Activated CD4-positive, alpha-beta T cell treated with anti-CD3 and anti-CD28 coated beads, Interleukin-2, Interleukin-6, amounts not matched to agents 100 ng/mL and 50 ng/mL, durations not matched to agents 16 hours and 8 hours (primary cell): ENCODE measurements at places on chromosomes 1 and 21.

DNA sequence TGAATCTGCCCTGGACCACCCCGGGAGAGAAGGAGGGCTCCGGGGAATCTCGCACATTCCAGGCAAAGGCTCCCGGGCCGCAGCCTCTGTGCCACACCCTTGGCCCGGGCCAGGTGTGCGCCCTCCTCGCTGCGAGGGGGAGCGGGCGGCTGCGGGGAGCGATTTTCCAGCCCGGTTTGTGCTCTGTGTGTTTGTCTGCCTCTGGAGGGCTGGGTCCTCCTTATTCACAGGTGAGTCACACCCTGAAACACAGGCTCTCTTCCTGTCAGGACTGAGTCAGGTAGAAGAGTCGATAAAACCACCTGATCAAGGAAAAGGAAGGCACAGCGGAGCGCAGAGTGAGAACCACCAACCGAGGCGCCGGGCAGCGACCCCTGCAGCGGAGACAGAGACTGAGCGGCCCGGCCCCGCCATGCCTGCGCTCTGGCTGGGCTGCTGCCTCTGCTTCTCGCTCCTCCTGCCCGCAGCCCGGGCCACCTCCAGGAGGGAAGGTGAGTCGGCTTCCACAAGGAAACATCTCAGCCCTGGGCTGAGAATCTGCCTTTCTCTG, at the start of gene LAMC2:
LAMC2 (plus strand) TSS at position 324 of the 550 bp plus-strand sequence; CDS start at position 413, 89 bp downstream.
- peak; percentile 4 for DNase-seq

DNA sequence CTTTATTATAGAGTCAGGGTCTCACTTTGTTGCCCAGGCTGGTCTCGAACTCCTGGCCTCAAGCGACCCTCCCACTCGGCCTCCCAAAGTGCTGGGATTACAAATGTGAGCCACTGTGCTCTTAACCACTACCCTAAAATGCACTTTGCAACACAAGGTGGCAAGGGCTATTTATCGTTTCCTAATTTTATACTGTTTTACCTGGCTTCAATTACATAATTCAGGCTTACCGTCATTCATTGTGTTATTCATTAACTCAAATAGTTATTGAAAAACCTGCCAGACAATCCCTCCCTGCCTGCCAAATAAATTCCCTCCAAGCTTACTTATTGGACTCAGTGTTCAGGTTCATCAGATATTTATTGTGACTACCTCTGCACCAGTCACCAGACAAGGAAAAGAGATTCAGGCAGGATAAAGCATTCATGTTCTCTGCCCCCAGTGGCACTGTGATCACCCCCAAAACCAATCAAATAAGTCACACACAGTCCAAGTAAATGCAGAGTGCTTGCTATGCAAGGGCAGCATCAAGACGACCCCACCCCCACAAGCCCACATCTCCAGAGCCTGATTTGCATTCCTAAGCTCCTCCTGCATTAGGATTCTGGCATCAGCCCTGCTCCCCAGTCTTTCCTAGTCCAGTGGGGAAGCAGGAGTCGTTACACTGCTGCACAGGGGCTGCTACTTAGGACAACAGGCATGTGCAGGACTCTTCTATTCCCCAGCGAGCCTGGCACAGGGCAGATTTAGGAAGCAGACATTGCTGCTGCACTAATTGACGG, 8.1 kb downstream of the PAQR7 start:
- no peak for DNase-seq

GRCh38 chr1:115278211-115278610, 59.8 kb downstream of the NGF start:
- no peak for DNase-seq

- DNase-seq, result no peak
Measured at GRCh38 chr21:43957611-43958362, 54.3 kb upstream of the TRAPPC10 start.

GRCh38 chr1:221397141-221397540, 344.7 kb downstream of the DUSP10 start:
- no peak for DNase-seq

GRCh38 chr1:204275695-204276370, 62.0 kb upstream of the GOLT1A start:
- DNase-seq, result no peak

GRCh38 chr1:29270929-29271521, 34.7 kb downstream of the PTPRU start:
- DNase-seq, result no peak

DNA sequence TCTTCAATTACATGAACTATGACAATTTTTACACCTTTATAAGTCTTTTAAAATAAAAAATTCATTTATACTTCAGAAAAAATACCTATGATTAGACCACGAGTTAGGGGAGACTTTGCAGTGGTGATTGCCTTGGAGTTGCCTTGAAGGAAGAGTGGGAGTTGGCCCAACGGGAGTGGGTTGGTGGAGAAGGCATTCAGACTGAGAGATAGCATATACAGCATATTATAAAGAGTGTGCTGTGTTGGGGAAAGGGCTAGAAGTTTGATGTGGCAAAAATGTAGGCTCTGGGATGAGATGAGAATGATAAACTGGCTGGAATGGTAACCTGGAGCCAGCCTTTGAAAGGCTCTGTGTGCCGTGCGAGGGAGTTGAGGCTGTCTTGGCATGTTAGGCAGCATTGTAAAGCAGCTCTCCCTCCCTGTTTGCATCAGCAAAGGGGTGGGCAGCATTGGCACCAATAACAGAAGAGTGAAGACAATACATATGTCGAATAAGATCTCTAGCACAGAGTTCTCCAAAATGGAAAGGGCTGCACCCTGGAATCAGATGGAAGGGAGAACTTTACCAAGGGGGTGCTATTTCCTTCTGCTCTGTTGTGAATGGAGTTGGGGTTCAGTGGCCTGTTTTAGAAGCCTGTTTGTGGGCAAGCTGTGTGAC, 24.4 kb downstream of the MPZL1 start:
- no peak for DNase-seq

- DNase-seq, result peak; percentile 72
Measured at GRCh38 chr1:18820791-18821641, 38.4 kb downstream of the TAS1R2 start.

DNA sequence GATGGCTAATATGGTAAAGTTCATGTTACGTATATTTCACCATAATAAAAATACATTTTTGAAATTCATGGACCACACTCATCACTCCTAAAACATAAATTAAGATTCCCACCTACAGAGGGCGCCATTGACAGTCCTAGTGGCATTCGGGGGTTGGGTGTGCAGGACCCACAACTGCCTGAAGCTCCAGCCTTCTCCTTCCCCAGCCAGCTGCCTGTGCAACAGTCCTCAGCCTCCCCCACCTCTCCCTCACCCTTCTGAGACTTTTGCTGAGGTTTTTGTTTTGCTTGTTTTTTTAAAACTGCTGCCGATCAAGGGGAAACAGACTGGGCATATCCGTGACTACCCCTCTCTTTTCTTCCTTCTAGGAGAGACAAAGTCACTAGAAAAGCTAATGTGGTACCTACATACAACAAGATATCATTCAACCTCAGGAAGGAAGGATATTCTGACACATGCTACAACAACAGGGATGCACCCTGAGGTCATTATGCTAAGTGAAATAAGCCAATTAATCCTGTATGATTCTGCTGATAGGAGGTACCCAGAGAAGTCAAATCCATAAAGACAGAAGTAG, 9.2 kb upstream of the EVA1C start:
- peak; percentile 86 for DNase-seq

GRCh38 chr21:37061926-37062592, 10.8 kb downstream of the PIGP start:
- no peak for DNase-seq

DNA sequence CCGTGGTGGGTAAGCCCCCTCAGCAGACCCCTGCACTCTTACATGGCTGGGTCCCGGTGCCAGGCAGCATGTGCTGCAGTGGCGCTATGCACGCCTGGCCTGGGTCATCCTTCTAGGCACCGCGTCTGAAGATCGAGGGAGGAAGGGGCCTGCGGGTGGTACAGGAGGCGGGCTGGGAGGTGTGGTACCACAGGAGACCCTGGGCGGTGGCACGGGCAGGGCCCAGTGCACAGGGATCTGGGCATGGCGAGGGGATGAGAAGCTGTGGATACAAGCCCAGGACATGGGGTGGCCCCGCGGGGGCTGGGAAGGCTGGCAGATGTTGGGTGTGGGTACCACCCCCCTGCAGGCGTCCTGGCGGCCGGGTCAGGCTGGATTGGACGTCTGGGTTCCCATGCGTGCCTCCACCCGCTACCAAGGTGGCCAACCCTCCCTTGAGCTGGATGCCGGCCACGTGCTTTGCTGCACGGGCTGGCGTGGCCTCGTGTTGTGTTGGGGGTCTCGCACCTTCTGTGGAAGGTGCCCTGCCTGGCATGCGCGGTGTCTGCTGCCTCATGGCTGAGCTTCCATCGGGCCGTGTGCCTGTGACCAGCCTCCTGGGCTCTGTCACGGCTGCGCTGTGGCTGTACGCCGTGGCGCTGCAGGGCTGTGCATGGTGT, 19.7 kb downstream of the CFAP410 start:
- DNase-seq, result no peak

DNA sequence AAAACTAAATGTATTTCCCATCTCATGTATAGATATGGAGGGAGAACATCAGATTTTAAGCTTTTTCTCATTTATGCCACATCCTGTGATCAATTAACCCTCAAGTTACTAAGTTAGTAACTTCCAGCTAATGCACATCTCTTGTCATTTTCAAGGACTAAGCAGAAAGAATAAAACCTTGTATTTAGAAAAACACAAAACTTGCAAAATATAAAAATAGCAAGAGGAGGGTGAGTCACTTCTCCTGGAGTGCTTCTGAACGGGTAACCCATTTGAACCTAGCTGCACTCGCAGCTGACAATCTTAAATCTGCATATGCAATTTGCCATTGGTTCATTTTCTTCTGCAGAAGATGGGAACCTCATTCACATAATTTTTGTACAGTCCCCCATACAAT, 500.5 kb downstream of the SETD4 start:
- DNase-seq, result no peak

- DNase-seq, result no peak
Measured at GRCh38 chr1:227654431-227654830, 80.7 kb downstream of the JMJD4 start.

GRCh38 chr1:202572867-202573266, 137.4 kb downstream of the SYT2 start:
- no peak for DNase-seq

GRCh38 chr1:171352554-171352953, 38.6 kb downstream of the FMO4 start:
- DNase-seq, result no peak

DNA sequence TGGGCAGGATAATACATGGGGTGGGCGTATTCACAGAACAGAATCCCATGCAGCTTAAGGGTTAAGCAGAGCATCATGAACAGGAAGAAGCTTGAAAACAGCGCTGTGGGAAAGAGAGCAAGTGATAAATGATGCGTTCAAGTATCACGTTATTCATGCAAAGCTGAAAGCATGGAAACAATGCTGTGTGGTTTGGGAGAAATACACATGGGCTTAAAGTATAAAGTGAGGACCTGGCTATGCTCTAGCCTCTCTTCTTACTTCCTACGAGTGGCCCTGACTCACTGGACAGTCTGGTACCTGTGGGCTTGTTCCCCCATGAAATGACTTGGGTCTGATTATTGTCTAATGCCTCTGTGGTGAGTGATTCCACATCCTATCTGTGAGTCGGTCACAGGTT, 25.7 kb downstream of the TMPRSS2 start:
- no peak for DNase-seq

GRCh38 chr1:3275471-3276340, 178.8 kb upstream of the ARHGEF16 start:
- no peak for DNase-seq

- DNase-seq, result no peak
Measured at GRCh38 chr1:20787840-20788795, 1.0 kb upstream of the HP1BP3 start.

DNA sequence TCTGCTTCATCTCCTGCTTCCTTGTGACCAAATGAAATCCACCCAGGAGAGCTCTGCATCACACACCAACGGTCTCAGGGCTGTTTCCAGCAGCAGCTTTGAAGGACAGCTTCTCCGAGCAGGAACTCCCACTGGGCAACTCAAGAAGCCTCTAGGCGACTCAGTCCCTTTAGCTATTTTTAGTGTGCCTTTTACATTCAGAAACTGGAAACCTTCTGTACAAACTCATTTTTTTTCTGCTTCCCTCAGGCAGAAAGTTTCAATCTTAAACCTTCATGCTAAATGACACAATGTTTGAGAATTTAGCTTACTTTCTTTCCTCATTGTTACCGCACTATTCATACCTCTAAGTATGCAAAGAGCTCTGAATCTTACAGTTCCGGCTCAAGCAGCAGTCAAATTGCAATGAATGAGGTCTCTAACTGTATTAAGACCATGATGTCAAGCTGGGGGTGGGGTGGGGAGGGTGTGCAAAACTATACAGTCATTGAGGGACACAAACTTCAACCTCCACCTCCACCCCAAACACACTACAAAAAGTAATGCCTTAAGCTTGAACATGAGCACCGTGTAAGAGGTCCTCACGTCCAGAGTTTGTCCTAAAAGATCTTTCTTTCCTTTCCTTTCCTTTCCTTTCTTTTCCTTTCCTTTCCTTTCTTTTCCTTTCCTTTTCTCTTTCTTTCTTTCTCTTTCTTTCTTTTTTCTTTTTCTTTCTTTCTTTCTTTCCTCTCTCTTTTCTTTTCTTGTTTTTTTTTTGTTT, 16.4 kb upstream of the TARBP1 start:
- DNase-seq, result peak; percentile 73

DNA sequence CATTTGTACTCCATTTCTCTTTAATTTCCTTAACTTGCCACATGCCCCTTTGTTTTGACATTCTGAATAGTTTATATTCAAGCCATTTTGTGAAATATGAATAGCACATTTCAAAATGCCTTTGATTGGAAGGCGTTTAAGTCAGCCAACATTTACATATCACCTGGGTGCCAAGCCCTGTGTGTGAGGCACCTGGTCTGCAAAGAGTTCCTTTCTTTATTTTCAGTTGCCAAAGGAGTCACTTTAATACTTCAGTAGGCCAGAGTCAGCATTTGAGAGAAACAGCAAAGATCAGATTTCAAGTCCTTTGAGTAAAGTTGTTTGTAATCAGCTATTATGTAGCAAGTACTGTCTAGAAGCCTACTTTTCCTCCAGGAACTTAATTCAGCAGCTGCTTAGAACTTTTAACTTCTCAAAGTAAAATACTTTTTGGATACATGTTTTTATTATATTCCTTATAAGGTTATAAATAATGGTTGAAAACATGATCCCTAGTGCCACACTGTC, 70.8 kb downstream of the DTL start:
- no peak for DNase-seq
